BJ (cell line): ENCODE measurements at places on chromosomes 1 and 21.

- DNase-seq: no peak
These were observed 37.4 kb downstream of the ACOT11 start for GRCh38 chr1:54585181-54586066.

DNA sequence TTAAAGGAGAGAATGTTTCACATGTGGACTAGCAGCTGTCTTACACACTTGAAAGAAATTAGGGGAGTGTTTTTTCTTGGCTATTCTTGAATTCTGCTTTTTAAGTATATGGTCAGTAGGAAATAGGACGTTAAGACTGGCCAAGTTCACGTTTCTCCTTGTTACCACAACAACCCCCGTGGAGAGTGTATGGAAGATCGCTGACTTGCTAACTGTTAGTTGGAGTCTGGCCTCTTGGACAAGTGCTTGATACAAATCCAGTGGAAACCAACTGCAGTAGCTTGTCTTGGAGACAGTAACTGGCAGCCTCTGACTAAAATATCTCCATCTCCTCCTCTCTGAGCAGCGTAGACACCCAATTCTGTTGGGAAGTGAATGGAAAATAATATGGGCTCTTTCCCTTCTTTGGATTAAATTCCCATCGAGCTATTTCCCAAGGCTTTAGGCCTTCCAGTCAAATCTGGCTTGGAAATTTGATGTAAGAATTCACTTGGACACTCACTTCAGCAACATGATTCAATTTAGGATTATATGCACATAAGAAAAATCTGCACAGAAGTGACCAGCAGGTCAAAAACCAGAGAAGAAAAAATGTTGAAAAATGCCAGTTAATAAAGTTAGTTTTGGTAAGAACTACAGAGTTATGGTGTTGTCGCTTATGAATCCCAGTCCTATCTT, 3.6 kb upstream of the NFIA start:
- no peak for DNase-seq

DNA sequence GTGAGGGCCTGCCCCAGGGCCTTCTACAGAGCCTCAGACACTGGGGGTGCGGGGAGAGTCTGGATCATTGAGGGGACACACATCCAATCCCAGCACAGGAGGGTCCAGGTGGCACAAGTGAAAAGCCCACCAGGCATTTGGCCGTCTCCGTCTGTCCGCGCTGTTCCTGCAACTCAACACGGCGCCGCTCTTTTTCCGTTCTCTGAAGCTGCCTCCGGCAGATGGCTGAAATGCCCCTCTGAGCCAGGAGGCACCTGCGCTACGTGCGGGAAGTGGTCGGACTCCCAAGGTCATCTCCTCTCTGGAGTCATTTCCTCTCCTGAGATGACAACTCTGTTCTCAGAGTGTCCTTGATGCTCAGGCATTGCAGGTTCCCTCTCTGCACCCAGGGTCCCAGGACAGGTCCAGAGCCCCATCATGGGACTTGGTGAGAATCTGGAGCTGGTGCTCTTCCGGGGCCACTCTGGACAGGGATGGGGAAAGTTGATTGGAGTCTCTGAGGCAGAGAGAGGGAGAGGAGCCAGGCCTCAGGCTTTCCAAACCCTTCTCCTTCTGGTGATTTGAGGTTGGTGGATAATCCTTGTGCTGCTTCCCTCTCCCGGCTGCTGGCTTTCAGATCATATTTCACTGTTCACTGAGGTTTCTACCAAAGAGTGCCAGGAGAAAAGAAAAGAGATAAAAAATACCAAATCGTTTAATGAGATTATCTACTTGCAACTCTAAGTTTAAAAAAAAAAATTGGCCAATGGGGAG, 14.0 kb upstream of the MIXL1 start:
- DNase-seq: no peak

- no peak for DNase-seq
These were observed 12.4 kb downstream of the SLC1A7 start for GRCh38 chr1:53129891-53130597.

DNA sequence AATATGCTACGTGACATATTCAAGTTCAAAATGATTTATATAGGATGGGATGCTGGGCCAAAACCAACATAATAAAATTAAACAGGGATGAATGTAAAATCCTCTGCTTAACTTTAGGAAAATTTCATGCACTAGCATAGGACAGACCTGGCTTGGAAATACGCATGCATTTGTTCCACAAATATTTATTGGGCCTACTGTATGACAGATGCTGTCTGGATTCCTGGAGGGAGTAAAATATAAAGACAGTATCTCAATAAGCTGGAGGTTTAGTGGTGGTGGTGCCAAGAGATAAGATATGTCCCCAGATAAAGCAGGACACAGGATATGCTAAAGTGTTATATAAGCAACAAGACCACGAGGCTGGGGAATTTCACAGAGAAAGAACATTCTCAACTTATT, 15.1 kb downstream of the RCSD1 start:
- no peak for DNase-seq

DNA sequence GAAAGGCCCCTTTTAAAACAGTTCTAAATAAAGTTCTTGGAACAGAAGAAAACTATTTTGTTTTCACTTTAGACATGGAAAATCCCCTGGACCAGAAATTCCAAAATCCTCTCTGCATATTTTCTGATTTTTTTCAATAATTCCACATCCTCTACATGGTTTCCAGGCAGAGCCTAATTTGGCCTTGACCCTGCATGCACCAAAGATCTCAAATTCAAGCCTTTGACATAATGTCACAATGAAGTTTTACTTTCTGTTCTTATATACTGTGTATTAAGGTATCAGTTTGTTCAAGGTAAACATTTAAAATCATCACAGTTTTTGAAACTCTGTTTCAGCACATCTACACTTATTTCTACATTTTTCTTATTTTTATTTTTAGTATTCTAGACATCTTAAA, 12.2 kb upstream of the NPL start:
- DNase-seq: no peak

DNA sequence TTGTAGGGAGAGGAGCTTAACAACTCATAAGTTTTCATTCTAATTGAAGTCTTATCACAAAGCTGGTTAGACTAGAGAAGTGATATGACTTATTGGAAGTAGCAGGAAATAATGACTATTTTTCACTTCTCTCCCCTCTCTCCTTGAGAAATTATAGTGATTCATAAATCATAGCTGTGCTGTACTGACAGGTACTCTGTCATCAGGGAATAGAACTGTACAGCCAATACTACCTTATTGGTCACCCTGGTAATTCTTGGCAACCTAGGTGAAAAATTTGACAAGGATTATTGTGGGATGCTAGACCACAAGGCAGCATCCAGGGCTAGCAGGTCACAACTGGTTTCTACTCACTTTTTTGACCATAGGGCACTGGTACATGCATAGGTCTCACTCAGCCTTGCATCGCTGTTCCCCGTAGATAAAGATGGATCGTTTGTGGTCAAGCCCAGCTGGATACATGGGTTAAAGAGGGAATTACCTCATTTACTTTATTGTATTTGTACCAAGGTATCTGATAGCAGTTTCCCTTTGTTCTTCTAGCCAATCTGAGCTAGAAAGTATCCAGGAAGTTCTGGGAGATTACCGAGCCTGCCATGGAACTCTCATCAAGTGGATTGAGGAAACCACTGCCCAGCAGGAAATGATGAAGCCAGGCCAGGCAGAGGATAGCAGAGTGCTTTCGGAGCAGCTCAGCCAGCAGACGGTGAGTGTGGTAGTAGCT, 113.6 kb downstream of the MACF1 start:
- no peak for DNase-seq

GRCh38 chr1:70719154-70719553, 308.1 kb downstream of the CTH start:
- DNase-seq: no peak

GRCh38 chr1:179816196-179816960, 61.2 kb downstream of the TOR1AIP2 start:
- no peak for DNase-seq

GRCh38 chr1:233368789-233369130, 41.2 kb downstream of the MAP3K21 start:
- no peak for DNase-seq

- no peak for DNase-seq
These were observed 92.1 kb upstream of the AJAP1 start for GRCh38 chr1:4562321-4562720.

DNA sequence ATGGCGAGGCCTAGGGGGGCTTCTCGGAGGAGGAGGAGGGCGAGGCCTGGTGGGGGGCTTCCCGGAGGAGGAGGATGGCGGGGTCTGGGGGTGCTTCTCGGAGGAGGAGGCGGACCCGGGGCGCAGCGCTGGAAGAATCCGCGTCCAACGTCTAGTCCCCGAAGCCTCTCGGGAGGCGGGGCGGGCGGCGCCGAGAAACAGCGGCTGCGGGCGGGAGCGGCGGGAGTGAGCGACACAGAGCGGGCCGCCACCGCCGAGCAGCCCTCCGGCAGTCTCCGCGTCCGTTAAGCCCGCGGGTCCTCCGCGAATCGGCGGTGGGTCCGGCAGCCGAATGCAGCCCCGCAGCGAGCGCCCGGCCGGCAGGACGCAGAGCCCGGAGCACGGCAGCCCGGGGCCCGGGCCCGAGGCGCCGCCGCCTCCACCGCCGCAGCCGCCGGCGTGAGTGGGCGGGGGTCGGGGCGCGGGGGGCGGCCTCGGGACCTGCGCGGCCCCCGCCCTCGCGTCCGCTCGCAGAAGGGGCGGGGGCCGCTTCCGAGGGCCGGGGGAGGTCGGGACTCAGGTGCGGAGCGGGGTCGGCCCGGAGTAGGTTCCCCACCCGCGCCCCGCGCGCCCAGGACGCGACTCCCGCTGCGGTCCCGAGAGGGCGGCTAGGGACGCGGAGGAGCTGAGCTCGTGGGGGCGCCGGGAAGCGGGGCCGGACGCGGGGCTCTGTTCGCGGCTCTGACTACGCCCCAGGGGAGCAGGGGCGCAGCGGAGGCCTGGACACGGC, at the start of gene KLHL17:
TSS of gene KLHL17 (plus strand) at position 222 of the 769 bp plus-strand sequence. CDS start at position 332, 110 bp downstream.
- no peak for DNase-seq

DNA sequence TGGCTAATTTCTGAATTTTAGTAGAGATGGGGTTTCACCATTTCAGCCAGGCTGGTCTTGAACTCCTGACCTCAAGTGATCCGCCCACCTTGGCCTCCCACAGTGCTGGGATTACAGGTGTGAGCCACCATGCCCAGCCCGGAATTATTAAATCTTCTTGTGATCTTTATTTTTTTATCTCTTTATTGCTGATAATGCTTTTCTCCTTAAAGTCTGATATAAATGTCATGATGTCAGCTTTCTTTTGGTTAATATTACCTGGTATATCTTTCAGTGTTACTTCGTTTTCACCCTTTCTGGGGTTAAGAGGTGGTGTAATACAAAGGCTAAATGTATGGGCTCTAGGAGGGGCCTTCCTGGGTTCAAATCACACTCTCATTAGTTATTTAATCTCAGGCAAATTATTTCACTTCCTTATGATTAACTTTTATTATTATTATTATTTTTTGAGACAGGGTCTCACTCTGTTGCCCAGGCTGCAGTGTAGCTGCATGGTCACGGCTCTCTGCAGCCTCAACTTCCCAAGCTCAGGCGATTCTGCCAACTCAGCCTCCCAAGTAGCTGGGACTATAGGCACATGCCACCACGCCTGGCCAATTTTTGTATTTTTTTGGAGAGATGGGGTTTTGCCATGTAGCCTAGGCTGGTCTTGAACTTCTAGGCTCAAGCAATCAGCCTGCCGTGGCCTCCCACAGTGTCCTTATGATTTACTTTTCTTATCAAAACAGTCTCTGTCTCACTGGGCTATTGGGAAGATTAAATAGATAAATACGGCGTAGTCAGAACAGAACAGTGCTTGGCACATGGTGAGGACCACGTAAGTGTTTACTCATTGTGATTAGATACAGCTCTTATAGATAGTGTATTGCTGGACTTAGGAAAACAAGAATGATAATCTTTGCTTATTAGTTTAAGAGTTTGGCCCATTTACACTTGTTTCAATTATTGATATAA, 216.5 kb downstream of the URB2 start:
- DNase-seq: no peak

DNA sequence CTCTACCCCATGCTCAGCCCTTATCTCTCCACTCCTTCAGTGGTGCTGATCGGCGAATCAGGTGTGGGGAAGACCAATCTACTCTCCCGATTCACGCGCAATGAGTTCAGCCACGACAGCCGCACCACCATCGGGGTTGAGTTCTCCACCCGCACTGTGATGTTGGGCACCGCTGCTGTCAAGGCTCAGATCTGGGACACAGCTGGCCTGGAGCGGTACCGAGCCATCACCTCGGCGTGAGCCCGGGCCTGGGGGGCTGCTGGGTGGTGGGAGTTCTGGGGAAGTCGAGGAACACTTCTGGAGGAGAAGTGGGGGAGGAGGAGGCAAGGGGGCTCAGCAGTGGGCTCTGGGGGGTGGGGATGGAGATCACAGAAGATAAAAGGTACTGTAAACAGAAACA, 4.9 kb downstream of the RAB25 start:
- no peak for DNase-seq

- peak; percentile 57 for DNase-seq
These were observed 1.2 kb downstream of the SLC6A9 start for GRCh38 chr1:44029911-44030604.

GRCh38 chr1:1891349-1892078, 627 bp upstream of the GNB1 start:
- no peak for DNase-seq

GRCh38 chr1:205672395-205672889, 7.9 kb downstream of the SLC45A3 start:
- DNase-seq: no peak

GRCh38 chr1:234702342-234703000, 92.5 kb upstream of the IRF2BP2 start:
- DNase-seq: no peak

DNA sequence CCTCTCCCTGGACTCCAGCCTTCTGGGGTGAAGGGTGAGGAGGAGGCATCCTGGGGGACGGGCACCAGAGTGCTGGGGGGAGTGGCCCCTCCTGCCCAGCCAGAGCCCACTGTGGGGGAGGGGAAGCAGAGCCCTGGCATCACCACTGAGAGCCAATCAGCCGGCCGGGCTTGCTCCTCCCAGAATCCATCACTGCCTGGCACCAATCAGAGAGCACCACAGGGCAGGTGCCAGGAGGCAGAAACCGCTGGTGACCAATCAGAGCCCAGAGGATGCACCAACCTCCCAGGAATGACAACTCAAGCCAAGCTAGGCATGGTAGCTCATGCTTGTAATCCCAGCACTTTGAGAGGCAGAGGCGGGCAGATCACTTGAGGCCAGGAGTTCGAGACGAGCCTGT, 27.9 kb downstream of the CASZ1 start:
- no peak for DNase-seq
